ENCODE measurements at places on chromosomes 5 and 9.

GRCh38 chr5:82749461-82749820 is 327.8 kb downstream of the TMEM167A start:
- DNase-seq: no peak

- no peak for DNase-seq
Measured at GRCh38 chr9:110076894-110077725, 130.8 kb downstream of the C9orf152 start.

GRCh38 chr9:3600672-3601071 is 74.9 kb upstream of the RFX3 start:
- DNase-seq: no peak

DNA sequence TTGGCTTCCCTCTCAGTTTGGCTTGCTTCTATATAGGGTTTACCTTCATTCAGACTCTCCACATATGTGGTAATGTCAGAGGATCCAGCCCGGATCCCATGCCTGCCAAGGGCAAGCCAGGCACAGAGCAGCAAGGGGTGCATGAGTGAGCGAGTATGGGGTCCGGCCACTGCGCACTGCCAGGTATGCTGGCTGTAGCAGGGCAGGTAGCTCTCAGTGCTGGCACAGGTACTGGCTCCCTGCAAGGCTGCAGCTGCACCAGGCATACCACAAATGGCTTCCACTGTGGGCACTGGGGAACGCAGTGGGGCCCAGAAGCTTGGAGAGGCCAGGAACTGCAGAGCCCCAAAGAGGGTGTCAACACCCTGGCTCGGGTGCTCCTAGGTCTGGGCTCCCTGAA is 86.2 kb downstream of the GIN1 start:
- no peak for DNase-seq

DNA sequence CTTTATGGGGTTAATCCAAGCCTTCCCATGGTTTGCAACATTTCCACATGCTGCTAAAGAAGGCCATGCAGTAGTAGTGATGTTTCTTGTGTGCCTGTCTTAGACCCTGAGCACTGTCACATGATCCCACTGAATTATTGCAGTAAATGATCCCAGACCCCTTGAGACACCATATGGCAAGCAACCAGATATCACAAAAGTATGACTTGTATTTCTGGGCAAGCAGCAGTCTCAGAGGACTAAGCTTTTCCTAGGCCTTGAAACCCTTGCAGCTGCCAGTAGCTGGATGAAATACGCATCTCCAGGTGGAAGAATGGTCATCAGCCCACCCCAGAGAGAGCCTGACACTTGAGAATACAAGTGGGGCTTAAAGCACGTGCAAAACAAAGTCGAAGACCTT is 41.8 kb downstream of the CDO1 start:
- DNase-seq: no peak
